ENCODE measurements at places on chromosomes 6 and 20. TPM values are rescaled to one million over a fixed set of nuclear protein-coding genes. Genes with fewer than 3 reads are reported as not detected.

The SUMO4 gene
- total RNA-seq: not detected

The ZBTB46 gene
- total RNA-seq: 1.6 TPM

The GSTA2 gene
- 0.32 TPM for total RNA-seq

The DEFB132 gene
- total RNA-seq: not detected

The EDN1 gene
- total RNA-seq: not detected

The NDRG3 gene
- 18.3 TPM for total RNA-seq

The EFCAB8 gene
- total RNA-seq: not detected

The VSTM2L gene
- total RNA-seq: 0.51 TPM

The TAGAP gene
- total RNA-seq: 0.03 TPM

The SIRPD gene
- total RNA-seq: not detected

The FANCE gene
- total RNA-seq: 9.9 TPM

The NKAPL gene
- total RNA-seq: not detected

The LHFPL5 gene
- not detected for total RNA-seq

The GABRR1 gene
- total RNA-seq: not detected

The ETV7 gene
- not detected for total RNA-seq

The UST gene
- total RNA-seq: 12.6 TPM

The ZNF831 gene
- not detected for total RNA-seq

The TCP11 gene
- total RNA-seq: not detected

The CRISP3 gene
- not detected for total RNA-seq

The GNAS-AS1 gene
- 0.90 TPM for total RNA-seq

The RIPOR3 gene
- not detected for total RNA-seq

The HLA-DOB gene
- total RNA-seq: not detected

The KIF25 gene
- 0.51 TPM for total RNA-seq

The PTPRK gene
- 36.5 TPM for total RNA-seq

The ID4 gene
- total RNA-seq: 31.9 TPM

The CGA gene
- total RNA-seq: not detected

The CSTF1 gene
- 79.6 TPM for total RNA-seq

The PEX3 gene
- total RNA-seq: 17.5 TPM

The EYS gene
- 0.03 TPM for total RNA-seq

The SPATA25 gene
- total RNA-seq: 2.2 TPM

The VNN1 gene
- not detected for total RNA-seq

The ULBP3 gene
- total RNA-seq: 4.2 TPM

The CAP2 gene
- total RNA-seq: 21.3 TPM

The HDAC2 gene
- 53.3 TPM for total RNA-seq

The SIGLEC1 gene
- not detected for total RNA-seq

The HRH3 gene
- total RNA-seq: not detected

The TUBB1 gene
- not detected for total RNA-seq

The PRSS35 gene
- total RNA-seq: 0.18 TPM

The RBPJL gene
- total RNA-seq: not detected

The SALL4 gene
- total RNA-seq: 0.64 TPM

The BPIFB1 gene
- total RNA-seq: not detected

The RFX6 gene
- 0.08 TPM for total RNA-seq

The BMP7 gene
- total RNA-seq: 6.8 TPM

The SNX5 gene
- 176 TPM for total RNA-seq

The FAM210B gene
- 201 TPM for total RNA-seq

The CAPN11 gene
- total RNA-seq: not detected

The FKBP1C gene
- total RNA-seq: 0.98 TPM

The SLC17A1 gene
- not detected for total RNA-seq

The POLR1C gene
- 45.3 TPM for total RNA-seq

The ACTL10 gene
- total RNA-seq: not detected

The HUS1B gene
- 0.56 TPM for total RNA-seq
